ENCODE measurements at places on chromosomes 12 and 14. TPM values are rescaled to one million over a fixed set of nuclear protein-coding genes. Genes with fewer than 3 reads are reported as not detected.

ACAD10 gene
- 23.1 TPM for total RNA-seq

GPR132 gene
- 0.14 TPM for total RNA-seq

RNASE3 gene
- not detected for total RNA-seq

GRCh38 chr12:70543444-70543843 is 93.8 kb downstream of the PTPRB start:
- peak; percentile 8 for DNase-seq

DNA sequence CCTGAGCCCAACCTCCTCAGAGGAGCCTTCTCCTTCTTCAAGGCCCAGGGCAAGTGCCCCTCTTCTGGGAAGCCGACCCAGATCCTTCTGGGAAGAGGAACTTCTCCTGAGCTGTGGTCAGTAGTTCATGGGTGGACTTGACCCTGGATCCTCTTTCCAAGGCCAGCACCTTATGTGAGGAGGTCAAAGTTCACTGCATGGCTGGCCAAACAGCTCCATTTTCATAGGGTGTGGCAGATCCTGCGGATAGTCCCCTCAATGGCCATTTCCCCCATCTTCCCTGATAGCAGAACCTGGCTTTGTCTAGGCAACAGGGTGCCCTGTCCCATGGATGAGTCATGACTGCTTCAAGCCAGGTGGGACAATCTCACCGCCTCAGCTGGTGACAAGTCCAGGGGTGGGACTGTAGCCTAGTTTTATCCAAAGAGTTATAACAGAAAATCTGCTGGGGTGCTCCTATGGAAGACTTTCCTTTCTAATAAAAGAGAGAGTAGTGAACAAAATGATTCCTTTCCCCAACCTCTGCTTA is 10.4 kb downstream of the ASB2 start:
- DNase-seq: no peak

GRCh38 chr12:109738209-109738608 is 24.6 kb downstream of the FAM222A start:
- DNase-seq: no peak

DNA sequence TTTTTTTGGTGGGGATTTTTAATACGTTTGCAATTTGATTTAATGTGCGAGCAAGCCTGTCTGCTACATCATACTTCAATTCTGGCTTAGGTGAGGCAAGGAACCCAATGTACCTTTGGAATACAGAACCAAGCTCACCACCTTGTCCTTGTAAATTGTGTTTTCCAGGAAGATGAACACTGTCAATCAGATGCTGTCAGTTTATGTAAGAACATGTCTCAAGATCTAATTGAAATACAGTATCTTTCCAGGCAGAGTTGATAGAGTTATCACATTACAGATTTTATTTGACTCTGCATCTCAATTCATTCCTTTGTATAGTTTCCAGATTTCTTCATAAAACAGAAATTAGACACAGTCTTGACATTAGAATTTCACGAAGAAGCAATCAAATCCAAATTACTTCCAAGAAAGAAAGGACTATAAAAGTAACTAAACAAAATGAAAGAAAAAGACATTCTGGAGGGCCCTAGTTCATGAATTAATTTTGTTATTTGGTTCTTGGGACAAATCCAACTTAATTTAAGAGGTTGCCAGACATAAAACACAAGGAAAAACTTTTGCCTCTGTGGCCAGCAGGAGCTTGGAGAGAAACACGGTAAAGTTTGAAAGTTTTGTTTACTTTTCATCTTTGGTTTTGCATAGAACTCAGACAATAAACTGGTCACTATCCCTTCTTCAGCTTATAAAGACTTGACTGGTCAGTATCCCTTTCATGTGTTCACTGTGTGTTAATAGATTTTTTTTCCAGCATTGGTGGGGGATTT is 16.4 kb upstream of the MED13L start:
- no peak for DNase-seq
